Activated T-cell treated with anti-CD3 and anti-CD28 coated beads for 4 hours (primary cell): ENCODE measurements at places on chromosomes 5 and 9.

GRCh38 chr9:134326724-134327601 lies 708 bp downstream of the RXRA start:
- no peak for DNase-seq

GRCh38 chr5:52648726-52649125 lies 139.0 kb upstream of the ITGA1 start:
- no peak for DNase-seq

DNA sequence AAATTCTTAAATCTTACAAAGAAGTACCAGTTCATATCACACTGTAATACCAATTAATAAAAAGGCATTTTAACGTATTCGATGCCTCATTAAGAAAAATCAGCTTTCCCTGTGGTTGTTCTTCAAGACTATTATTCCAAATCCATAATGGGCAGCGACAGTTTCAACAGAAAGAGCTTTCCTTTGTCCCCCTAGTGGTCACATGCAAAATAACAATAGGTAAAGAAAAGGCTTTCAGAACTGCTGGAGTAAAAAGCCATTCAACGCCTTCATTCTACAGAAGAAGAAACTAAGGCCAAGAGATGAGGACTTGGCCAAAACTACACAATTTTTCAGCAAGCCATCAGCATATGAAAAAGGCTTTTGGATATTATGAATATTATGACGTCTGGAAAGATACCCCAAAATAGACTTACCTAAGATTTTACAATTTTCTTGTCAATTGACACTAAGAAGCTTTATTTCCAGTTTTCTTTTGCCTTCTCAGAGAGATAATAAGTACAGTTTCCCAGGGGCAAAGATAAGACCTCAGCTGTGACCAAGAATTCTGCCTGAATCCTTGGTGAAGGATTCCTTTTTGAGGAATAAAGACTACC lies 6.7 kb upstream of the CDH6 start:
- no peak for DNase-seq

- no peak for DNase-seq
Observed at GRCh38 chr5:72234265-72234700, 85.8 kb downstream of the MRPS27 start.

DNA sequence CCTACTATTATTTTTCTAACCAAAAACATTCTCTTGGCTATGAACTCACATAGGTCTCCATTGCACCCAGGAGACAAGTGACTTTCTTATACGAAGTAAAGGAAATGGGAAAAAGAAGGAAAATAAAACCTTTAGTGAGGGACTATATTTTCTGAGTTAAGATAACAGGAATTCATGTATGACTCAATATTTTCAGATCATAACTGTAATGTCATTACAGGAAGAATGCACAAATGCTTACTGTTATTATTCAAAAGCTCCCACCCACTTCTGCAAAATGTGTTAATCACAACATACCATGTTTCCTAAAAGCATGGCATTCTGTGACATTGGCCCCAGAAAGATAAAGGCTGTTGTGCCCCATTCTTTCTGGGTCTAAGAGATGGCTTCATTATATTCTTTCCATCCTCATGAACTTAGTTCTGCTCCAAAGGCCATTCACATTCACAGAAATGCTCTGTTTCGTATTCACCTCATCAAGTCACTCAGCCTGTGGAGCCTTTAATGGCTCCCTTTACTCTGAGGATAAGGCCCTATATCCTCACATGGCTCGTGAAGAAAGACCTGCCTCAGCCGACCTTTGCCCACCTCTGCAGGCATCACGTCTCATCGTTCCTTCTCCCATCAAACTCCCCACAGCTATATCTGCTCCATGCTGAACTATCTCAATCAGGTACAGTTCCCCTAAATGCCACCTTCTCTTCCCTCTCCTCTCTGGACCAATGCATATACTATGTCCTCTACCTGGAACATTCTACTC lies 77.0 kb downstream of the ABCA1 start:
- DNase-seq, result no peak

GRCh38 chr5:146039420-146039819 lies 66.0 kb downstream of the PLAC8L1 start:
- no peak for DNase-seq

DNA sequence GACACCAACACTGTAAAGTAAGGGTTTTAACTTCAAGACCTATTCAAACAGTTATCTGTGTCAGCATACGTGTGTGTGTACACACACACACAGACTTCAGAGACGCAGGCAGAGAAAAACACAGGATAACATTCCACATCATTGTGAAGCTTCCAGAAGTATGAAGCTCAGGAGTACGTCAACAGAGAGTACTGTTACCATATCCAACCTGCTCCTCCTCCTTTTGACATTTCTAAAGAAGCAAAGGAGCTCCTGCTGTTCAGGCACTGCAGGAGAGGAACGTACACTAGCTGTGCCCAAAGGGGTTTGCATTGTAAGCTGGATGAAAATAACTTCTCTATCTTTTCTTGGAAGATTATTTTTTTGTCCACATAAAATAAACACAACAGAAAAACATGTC lies 180.7 kb downstream of the MEF2C start:
- DNase-seq, result no peak

DNA sequence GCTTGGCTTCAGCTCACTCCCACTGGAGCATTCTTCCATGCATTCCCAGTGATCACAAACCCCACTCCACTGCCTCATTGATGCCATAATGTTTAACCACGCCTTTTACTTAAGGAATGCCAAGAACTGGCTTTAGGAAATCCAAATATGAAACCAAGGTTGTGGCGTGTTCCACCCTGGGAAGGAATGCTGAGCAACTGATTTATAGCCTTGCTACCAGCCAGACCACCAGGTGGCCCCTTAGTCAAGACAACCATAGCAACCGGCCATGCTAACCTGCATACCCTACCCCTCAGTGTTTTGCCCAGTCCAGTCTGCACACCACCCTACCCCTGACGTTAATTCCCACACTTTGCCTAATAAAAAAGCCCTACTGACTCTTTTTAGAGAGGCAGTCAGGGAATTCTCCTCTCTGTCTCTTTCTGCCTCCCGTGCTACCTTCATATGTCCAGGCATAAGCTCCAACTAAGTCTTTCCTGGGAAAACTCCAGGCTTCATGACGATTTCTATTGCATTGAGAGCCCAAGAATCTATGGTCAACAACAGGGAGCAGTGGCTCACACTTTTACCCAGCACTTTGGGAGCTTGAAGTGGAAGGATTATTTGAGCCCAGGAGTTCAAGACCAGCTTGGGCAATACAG lies 27.0 kb upstream of the PRRC2B start:
- DNase-seq, result no peak
